ENCODE measurements at places on chromosomes 5 and 9.

DNA sequence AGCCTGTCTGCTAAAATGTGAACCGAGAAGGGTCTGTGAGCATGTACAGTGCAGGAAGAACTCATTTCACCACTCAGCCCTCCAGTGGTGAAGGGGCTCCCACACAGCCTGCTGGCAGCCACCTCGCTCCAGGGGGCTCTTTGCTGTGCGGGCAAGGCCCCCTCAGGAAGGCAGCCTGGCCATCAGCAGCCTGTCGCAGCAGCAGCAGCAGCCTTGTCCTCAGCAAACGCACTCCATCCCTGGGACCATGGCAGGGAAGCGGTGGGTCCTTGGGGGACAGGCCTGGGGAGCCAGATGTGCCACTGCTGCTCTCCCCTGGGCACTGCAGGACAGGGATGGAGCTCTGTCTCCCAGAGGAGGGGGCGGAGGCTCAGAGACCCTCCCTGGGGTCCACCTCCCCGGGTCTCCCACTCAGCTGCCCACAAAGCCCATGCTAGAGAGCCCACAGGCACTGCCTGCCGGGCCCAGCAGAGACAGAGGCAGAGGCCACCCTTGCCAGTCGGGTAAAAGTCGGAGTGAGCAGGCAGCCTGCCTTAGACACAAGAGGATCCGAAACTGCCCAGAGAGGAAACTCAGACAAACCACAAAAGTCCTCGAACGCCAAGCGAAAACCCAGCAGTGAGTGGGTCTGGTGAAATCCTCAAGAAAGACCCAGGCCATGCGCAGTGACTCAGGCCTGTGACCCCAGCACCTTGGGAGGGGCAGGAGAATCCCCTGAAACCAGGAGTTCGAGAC is 8.0 kb downstream of the BRD3 start:
- DNase-seq: no peak

GRCh38 chr5:140185409-140185808 is 10.4 kb downstream of the CYSTM1 start:
- no peak for DNase-seq

DNA sequence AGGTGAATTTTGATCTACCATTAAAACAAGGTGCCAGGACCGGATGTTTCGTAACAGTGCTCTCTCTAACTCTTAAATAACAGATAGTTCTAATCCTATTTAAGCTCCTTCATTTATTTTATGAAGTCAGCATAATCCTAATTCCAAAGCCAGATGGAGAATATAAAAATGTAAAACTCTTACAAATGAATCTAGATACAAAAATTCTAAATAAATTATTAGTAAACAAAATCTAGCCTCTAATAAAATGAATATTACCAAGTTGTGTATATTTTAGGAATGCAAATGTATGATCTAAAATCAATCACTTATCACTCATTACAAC is 32.4 kb upstream of the IL33 start:
- no peak for DNase-seq

GRCh38 chr9:85666086-85666485 is 75.7 kb downstream of the AGTPBP1 start:
- DNase-seq: no peak

GRCh38 chr5:313265-313664 is 8.2 kb upstream of the AHRR start:
- DNase-seq: no peak

DNA sequence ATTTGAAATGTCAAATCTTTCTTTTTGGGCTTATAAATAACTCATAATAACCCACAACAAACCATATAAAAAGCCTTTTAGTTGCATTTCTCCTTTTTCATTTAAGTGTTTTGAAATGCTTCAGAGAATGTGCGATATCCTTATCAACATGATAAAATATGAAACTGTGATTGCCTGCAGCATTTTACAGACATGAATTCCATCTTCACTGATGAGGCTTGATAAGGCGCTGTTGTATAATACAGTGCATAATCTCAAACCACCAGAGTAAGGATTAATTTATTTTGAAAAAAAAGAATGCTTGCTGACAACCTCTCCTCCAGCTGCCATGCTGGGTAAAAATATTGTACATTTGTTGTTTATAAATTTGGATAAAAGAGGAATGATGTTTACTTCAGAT is 216.8 kb downstream of the PBX3 start:
- no peak for DNase-seq

DNA sequence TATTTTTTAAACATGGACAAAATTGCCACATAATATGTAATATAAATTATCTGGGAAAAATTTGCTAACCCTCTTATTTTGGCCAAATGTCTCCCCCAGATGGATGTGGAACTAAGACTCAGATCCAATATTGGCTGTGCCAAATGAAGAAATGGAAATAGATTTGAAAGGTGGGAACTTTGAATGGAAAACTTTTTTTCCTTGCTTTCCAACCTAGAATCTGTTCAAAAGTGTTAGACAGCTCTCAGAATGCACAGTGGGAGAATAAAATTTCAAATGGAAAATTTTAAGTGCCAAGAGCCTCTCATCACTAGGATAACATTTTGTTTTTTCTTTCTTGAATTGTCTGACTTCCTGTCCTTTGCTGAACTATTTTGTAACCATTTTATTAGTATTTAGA is 142.6 kb upstream of the GAS1 start:
- DNase-seq: no peak

DNA sequence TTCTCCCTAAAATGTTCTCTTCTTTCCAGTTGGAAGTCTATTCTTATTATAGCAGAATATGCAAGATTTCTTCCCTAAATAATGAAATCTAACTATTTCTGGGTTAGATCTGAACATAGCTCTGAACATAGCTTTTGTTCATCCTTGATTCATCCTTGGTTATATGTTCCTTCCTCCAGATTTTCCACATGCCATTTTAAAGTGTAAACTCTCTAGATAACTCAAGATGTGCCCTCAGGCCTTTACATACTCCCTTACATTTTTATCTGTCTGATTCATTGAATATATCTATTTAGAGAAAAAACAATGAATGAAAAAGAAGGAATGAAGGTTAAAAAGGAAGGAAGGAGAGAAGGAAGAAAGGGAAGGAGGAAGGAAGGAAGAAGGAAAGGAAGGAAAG is 100.9 kb downstream of the FBXO38 start:
- no peak for DNase-seq

All from activated CD4-positive, CD25-positive, alpha-beta regulatory T cell (primary cell).